ENCODE measurements at places on chromosomes 7 and 10.

- peak; percentile 33 for DNase-seq
Measured at GRCh38 chr10:102281102-102281487, 35.8 kb downstream of the GBF1 start.

DNA sequence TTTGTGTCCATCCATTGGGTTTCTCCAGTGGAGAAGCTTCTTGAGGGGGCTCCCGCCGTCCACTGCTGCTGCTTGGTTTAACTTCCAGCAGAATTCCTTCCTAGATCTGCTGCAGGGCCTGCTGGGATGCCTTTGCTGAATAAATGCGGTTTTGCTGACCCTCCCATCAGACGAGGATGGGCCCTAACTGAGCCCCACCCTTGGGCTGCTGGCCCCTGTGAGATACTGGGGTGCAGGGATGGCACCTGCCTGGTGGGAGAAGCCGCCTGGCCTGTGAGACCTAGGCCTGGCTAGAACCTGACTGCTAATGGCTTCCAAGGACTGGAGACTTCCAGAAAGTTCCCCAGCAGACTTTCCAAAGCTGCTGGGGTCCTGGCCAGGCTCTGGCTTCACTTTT lies 43.8 kb downstream of the ZNF467 start:
- DNase-seq = no peak

GRCh38 chr7:147245274-147245673 lies 1128.7 kb downstream of the CNTNAP2 start:
- DNase-seq = peak; percentile 81

DNA sequence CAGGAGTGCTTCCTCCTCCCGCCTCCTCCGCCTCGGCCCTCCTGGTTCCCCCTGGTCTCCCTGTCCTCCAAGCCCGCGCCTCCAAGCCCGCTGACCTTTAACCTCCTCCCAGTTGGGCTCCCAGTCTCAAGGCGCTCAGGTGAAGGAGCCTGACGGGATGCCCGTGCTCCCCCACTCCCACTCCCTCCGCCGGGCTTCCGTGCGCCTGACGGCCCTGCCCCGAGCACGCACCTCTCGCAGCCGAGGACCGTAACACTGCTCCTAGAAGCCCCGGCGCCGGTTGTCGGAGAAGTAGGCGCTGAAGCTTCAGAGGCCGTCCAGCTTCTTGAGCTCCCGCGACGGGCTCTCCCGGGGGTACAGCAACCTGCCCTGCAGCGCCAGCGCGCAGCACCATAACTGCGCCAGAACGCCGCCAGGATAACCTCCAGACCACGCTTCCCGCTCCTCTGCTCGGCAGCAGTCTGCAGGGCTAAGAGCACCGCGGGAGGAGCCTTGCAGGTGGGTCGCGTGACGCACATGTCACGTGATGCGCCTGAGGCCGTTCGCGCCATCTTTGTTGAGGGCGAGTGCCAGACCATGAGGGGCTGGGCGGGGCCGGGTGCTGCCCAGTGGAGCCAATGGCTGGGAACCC lies 71.0 kb upstream of the ZNF479 start:
- DNase-seq = no peak

GRCh38 chr7:83053965-83054364 lies 108.7 kb downstream of the PCLO start:
- no peak for DNase-seq

- peak; percentile 7 for DNase-seq
Measured at GRCh38 chr10:500876-501275, 188.6 kb downstream of the DIP2C start.

DNA sequence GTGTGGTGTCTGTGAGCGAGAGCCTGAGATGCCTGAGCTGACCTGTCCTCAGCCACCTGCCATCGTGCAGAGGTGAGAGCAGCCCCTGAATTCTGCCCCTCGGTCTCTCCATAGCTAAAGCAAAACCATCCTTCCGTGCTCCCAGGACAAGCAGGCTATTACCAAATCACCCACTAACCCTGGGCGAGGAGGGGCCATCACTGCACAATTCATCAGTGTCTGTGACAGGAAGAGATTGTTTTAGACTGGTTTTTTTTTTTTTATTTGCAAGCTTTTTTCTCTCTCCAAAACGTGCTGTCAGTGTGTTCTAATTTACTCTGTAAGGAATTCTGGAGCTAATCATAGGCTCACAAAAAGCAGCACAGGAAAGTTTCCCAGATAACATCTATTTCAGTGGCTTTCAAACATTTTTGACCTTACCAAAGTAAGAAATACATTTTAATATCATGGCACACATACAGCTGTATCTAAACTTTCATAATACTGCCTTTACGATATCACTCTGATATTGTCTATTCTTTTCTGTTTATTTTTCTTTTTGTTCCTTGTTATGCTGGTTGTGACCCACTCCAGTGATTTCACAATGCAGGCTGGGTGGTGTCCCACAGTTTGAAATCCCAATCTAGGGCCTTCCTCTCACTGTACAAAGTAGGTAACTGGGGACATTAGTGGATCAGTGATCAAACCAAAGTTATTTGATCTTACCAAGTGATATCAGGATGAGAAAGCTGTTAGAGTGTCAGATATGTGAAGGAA lies 62.8 kb downstream of the EGFR start:
- no peak for DNase-seq

DNA sequence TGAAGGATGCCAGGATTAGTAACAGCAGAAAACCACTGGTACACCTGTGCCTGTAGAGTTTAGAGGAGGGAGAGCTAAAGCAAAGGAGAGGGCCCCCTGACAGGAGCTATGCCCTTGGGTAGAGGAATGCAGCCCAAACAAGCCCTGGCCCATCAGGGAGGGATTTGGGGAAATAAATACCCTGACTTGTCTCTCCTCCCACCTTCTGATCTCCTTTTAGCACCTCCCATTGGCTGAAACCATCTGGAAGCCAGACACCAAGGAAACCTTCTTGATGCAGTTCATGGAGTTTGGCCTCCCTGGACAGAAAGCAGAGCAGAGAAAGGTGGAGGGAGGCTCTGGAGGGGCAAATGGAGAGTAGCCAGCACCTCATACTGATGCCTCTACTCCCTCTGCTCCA lies 45.3 kb downstream of the ADRA2A start:
- DNase-seq = no peak

- DNase-seq = no peak
Measured at GRCh38 chr10:78203915-78204818, 170.5 kb downstream of the RPS24 start.

DNA sequence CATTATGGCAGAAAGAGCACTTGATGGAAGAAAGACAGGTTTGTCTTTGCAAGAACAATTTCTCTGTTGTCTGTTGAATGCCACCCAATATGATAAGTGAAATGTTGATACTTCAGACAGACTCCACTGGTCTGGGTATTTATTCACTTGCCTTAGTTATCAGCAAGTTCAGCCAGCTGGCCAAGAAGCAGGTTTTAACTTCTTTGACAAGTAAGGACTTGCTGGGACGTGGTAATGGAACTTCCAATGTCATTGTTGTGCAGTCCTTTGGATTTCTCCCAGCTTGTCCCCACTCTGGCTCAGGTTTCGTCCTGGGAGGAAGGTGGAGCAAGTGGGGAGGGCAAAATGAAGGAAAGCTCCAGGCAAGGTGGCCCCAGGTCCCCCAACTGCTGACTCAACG lies 497.4 kb downstream of the RPS24 start:
- no peak for DNase-seq

DNA sequence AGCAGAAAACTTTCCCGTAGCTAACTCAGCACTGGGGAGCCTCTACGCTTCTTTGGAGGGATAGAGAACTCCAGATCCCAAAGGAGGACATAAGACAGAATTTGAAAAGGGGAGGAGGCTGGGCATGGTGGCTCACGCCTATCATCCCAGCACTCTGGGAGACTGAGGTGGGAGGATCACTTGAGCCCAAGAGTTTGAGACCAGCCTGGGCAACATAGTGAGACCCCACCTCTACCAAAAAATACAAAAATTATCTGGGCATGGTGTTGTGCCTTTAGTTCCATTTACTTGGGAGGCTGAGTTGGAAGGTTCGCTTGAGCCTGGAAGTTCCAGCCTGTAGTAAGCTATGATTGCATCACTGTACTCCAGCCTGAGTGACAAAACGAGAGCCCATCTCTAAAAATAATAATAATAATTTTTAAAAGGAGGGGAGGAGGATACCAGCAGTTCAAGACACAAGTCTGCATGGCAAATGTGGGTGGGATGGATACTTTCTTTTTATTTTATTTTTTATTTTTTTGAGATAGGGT lies 165.9 kb upstream of the SH2B2 start:
- no peak for DNase-seq

- DNase-seq = no peak
Measured at GRCh38 chr7:148108381-148108780, 482.2 kb upstream of the C7orf33 start.

DNA sequence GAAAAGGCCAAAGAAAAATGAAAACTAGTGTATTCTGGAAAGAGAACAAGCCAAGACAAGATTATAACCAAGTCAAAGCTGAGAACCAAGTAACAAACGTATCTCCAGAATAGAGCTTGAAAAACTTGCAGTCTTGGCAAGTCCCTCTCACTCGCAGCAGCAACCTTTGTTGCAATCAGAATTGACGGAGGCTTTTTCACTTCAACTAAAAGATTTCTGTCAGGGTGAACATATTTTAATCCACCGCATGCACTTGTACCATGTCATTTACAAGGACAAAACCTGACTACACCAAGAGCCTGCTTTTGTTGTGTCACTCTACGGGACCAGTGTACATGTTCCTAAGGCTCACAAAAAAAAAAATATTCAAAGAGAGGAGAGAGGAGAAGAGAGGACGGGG lies 122.0 kb downstream of the CHCHD3 start:
- DNase-seq = no peak

DNA sequence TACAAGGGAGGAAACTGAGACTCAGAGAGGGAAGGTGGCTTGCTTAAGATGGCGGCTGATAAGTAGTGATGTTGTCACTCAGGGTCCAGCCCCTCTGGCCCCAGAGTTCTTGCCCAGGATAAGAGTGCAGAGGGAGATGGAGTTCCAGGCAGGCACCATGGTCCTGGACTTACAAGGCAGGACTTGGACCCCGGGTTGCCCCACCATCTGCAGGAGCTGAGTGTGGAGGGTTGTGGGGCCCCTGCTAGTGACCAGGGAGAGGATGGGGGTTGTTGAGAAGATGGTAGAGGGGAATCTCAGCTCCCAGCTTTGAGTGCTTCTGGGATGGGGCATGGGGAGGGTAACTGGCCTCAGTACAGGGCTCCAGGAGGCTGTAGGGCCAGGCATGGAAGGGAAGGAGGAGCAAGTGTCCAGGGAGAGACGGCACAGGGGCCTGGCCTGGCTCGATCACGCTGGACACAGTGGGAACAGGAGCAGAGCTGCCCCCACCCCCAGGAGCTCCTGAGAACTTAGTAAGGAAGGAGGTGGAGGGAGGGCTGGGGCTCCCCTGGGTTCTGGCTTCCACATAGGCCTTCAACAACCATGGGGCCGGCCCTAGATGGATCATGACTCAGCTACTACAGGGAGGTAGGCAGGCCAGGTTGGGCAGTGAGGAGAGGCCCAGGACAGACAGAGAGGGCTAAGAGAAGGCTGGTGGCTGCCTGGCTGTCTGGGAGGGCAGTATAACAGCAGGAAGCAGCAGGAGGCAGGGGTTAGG lies 28.2 kb downstream of the PPIF start:
- DNase-seq = no peak

- no peak for DNase-seq
Measured at GRCh38 chr10:29554660-29555059, 80.1 kb downstream of the SVIL start.

Measured in hematopoietic multipotent progenitor cell treated with erythropoietin and hydrocortisone succinate and interleukin-3 and kit ligand, for 6 days (in vitro differentiated cells).